Dermis blood vessel endothelial cell (primary cell): ENCODE measurements at places on chromosomes 1 and 21. TPM values are rescaled to one million over a fixed set of nuclear protein-coding genes. Genes with fewer than 3 reads are reported as not detected.

GRCh38 chr1:227729144-227729880, 5.8 kb downstream of the JMJD4 start:
- no peak for DNase-seq

GRCh38 chr1:200306944-200307754, 102.7 kb downstream of the ZNF281 start:
- peak; percentile 72 for DNase-seq

DNA sequence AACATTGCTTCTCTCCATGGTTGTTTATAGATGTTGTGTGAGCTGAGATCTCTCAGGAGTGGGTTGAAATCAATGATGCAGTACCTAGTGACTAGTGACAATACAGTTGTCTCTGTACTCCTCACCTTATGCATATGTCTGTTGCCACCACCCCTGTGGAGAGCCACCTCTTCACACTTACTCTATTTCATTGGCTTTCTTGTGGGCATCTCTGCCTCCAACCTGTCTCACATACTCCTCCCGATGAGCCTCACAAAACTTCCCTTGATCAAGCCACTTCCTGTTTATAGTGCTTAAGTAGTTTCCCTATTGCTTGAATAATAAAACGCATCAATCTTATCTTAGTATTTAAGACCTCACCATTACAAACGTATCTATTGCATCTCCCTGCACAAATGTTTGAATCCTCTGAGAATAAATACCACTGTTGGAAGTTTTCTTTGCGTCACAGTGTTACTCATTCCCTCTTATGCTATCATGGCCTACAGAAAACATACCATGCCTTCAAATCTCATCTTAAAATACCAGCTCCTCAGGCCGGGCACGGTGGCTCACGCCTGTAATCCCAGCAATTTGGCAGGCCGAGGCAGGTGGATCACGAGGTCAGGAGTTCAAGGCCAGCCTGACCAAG, 54.7 kb upstream of the GREM2 start:
- no peak for DNase-seq

- DNase-seq, result peak; percentile 96
Measured at GRCh38 chr1:207805841-207806421, 54.1 kb downstream of the CD46 start.

DNA sequence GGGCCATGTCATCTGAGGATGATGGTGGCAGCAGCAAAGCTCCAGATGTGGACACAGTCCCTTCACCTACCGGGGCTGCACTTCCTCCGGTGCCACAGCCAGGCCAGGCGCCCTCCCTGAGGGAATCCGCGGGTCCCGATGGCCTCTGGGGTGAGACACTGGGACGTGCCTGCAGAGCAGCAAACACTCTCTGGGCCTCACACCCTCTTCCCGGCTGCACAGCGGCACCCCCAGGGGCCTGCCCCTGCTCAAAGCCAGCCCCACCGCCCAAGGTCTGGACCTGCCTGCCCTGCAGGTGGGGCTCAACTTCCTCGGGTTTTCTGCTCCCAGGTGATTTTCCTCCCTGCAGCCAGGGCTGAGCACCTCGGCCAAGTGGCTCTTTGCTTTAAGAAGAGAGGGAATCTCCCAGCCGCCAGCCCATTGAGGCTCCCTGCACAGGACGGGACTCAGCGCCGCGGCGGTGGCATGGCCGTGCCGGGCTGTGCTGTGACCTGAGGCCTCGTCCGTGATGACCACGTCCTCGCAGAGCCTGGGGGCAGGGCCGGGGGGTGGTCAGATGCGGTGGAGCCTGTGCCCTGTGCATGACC, 21.3 kb upstream of the COL18A1 start:
- no peak for DNase-seq

- peak; percentile 78 for DNase-seq
Measured at GRCh38 chr1:96722161-96722922, 758 bp downstream of the PTBP2 start.

The ST6GALNAC3 gene
- total RNA-seq, result 44.9 and 67.6 TPM in 2 replicates

DNA sequence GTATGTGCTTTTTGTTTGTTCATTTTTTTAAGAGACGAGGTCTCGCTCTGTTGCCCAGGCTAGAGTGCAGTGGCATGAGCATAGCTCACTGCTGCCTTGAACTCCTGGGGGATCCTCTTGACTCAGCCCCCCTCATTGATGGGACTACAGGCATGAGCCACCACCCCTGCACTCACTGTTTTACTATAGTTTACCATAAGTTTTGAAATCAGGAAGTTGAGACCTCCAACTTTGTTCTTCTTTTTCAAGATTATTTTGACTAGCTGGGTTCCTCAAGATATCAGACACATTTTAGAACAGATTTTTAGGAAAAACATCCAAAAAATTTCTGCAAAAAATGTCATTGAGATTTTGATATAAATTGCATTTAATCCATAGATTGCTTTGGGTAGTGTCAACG, 120.4 kb upstream of the FGGY start:
- DNase-seq, result no peak

DNA sequence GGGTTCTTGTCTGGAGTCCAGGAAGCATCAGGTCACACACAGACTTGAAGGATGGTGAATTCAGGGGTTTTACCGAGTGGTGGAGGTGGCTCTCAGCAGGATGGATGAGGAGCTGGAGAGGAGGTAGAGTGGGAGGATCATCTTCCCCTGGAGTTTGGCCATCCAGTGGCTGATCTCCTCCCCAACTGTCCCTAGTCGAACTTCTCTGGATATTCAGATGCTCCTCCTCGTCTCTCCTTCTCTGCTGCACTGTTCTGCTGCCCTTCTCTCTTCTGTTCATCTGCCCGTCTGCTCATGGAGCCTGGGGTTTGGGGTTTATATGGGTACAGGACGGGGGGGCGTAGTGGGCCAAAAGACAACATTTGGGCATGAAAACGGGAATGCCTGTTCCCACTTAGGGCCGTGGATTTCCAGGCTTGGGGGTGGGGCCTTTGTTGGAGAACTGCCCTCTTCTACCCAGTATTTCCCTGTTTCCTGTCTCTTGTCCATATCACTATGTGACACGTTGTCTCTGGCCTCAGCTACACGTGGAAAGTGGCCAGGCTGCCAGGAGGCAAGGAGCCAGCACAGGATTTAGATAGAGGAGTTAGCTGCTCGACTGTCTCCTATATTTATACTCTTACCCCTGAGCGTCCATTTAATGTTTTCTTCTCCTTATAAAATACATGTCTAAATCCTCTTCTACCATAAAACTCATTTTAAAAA, 76.7 kb downstream of the SIPA1L2 start:
- DNase-seq, result peak; percentile 68

The CLCNKA gene
- total RNA-seq, result not detected in 2 replicates

GRCh38 chr21:37165586-37165985, 92.5 kb downstream of the TTC3 start:
- no peak for DNase-seq

- no peak for DNase-seq
Measured at GRCh38 chr1:230288641-230289349, 137.3 kb downstream of the PGBD5 start.

DNA sequence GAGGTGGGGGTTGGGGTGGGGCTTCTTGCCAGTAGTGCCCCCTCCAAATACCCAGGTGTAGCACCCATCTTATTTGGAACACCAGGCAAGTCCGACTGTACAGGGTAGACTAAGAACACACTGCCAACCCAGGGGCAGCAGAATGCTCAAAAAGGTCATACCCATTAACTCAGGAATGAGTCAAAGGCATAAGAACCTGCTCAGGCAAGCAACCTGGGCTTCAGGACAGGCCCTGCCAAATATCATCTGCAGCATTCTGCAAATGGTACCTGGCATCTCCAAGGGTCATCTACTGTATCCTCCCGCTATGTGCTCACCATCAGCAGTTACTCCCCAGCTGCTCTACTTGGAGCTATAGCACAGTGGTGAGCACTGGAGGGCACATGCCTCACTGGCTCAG, 19.4 kb downstream of the PEA15 start:
- no peak for DNase-seq

DNA sequence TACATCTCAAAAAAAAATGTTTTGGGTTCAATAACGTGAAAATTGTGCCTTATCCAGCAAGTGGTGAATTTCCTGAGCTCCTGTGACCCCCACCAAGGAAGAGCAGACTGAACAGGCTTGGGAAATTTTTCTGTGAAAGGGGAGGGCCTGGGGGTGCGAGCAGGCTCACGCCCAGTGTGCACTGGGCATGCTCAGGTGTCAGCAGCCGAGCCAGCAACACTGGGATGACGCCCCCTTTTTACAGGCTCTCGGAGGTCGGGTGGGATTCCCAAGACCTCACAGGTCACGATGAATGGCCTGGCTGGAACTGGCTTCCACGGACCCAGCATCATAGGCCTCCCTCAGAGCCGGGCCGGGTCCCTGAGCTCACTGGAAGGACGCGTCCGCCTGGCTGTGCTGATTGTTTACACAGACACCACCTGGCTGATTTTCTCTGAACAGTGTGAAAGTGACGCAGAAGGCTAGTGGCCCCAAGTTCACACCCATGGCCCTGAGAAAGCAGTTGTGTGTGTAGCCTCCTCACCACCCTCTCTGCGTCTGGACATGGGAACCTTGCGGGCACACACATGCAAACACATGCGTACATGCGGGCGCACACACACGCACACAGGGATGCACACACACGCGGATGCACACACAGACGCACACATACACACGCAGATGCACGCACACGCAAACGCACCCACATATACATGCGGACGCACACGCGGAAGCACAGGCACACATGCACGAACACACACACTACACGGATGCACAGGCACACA, 9.2 kb downstream of the CSTB start:
- no peak for DNase-seq

The TRIM67 gene
- total RNA-seq, result not detected in 2 replicates

The CELA2B gene
- total RNA-seq, result not detected in 2 replicates

DNA sequence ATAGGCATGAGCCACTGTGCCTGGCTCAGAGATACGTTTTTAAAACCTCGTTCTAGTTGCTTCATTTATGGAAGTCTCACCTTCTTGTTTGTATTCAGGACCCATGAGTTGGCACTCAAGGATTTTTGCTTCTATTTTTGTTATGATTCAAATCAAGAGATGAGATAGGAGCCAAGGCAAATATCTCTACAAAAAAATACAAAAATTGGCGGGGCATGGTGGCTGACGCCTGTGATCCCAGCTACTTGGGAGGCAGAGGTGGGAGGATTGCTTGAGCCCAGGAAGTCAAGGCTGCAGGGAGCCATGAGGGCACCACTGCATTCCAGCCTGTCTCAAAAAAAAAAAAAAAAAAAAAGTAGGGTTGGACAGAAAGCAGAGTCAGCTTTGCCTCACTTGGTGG, 36.8 kb upstream of the ERRFI1 start:
- DNase-seq, result no peak

GRCh38 chr21:42531771-42532170, 18.1 kb downstream of the SLC37A1 start:
- DNase-seq, result no peak

DNA sequence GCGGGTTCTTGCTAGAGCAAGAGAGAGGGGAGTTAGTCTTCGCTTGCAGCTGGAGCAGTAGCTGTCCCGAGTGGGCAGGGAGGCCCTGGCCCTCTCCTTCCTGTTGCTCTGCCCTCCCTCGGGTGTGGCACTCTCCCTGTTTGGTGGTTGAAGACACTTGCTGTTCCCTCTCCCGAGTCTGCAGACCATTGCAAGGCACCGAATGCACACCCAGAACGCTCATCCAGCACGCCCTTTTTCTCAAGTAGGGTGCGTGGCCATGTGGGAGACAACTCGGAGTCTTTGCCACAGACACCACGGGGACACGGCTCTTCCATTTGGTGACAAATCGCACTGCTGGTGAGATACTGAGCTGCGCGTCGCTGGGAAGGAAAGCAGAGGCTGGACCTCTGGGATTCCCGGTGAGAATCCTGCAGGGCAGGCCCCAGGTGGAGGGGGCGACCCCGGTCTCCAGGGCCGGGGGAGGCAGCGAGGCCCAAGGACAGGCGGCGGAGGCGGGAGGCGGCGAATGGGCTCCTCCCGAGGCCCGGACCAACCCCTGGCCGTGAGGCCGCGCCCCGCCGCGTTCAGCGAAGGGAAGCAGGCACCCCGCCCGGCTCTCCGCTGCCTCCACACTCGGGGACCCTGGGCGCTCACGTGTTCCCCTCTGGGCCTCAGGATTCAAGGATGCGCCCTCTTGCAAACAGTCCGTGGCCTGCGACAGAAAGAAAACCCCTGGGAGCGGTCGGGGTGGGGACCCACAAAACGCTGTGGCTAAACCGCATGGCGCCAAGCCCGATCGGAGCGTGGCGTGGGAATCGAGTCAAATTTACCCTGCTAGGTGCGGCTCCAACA, 10.4 kb upstream of the TMEM200B start:
- no peak for DNase-seq

- DNase-seq, result no peak
Measured at GRCh38 chr1:27216466-27216865, 18.0 kb upstream of the WDTC1 start.

The PDC gene
- not detected in 2 replicates for total RNA-seq

- DNase-seq, result no peak
Measured at GRCh38 chr1:37478890-37479254, 4.5 kb downstream of the ZC3H12A start.

The E2F2 gene
- 1.9 and 4.6 TPM in 2 replicates for total RNA-seq

- DNase-seq, result no peak
Measured at GRCh38 chr1:196078691-196079090, 529.5 kb downstream of the KCNT2 start.

- DNase-seq, result no peak
Measured at GRCh38 chr21:38355353-38355752, 98.6 kb downstream of the KCNJ15 start.

DNA sequence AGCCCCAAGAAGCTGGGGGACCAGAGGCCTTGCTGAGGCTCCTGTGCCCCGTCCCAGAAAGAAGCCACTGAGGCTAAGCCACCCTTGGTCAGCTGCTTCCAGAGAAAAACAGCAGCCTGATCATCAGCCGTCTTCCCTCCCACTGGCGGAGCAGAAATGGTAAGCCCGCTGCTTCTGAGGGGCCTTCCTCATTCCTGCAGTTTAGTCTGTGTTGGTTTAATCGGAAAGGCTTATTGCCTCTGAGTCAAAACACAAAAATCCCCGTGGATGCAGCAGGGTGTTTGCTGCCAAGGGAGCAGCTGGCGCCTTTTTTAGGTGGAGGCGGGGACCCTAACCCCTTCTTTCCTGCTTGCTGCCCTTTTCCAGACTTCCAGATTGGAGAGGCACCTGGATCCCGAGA, 33.9 kb downstream of the SPSB1 start:
- DNase-seq, result no peak

GRCh38 chr1:201346337-201346939, 31.0 kb downstream of the TNNT2 start:
- DNase-seq, result peak; percentile 71

The CHIA gene
- total RNA-seq, result not detected in 2 replicates

DNA sequence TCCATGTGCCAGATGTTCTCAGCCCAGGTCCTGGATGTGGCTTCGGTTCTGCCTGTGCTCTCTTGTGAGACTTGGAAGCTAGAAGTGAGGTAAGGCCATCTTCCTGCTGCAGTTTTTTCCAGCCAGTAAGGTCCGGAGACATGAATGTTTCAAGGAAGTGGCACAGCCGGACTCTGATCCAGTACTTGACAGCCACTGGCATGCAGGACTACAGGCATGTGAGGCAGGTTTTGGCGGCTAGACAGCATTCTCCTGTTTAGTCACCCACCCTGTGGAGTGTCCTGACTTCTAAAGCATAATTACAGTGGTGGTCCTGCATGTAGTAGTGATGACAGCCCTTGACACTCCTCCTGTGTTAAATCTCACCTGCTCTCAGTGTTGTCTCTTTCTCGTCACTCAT, 72.3 kb downstream of the TNFSF4 start:
- DNase-seq, result no peak

The PLCH2 gene
- under 0.01 and 0.09 TPM in 2 replicates for total RNA-seq

The SELL gene
- 0.34 and 1.6 TPM in 2 replicates for total RNA-seq

- no peak for DNase-seq
Measured at GRCh38 chr21:25552856-25553255, 54.4 kb downstream of the MRPL39 start.
